ENCODE measurements at places on chromosomes 16 and 17.

DNA sequence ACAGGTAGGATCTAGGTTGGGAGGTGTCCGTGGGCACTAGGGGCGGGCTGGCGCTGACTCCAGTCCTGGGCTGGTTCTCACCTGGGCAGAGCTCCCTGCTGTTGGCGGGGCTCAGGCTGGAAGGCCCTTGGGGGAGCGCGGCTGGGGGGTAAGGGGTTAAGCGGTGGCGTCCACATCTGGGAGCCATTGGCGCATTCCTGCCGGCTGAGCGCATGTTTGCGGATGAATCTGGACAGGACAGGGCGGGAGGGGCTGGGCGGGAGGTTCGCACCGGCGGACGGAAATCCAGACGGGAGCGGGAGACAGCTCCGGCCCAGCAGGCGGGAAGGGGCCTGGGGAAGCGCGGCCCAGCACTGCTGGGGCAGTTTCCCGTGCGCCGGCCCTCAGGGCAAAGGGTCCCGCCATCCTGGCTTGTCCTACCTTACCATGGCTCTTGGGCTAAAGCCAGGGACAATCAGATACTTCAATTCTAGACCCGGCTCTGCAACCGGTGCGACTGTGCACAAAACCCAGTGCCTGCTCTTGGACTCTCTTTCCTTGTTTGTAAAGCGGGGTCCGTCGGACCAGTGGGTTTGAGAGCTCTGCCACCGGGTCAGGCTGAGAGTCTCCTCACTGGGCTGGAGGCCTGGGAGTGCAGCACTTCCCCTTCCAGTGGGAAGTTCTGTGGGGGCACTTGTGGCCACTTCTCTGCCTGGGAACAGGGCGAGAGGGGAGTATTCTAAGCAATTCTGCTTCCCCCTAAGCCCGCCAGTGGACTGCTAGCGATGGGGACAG is 7.8 kb downstream of the RARA start:
- DNase-seq: peak; percentile 79

DNA sequence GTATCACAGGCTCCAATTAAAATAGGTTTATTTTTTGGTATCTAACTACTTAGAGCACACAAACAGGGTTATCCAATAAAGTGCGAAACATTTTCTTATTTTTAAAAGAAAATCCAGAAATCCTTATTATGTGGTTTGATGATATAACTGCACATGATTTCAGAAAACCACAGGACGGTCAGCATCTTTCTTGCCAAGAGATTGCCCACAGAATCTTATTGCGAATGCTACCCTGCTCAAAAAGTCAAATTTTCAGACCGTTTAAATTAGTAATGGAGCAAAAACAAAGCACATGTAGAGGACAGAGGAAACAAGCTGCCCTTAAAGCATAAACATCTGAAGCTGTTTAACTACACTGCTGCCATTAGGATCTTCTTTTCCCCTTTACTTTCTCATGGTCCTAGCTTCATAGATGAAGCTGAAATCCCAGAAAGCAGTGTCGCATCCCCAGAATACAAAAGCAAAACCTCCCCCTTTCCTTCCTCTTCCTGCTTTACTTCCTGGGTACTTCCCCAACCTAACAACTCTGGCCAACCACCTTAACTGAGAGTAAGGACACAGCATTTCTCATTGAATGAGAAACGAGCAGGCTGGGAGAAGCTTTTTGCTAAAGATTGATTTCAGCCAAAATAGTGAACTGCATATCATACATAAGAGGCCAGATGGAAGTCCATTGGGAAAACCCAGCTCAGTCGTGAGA is 43.7 kb downstream of the CMTM4 start:
- no peak for DNase-seq

- DNase-seq: no peak
Observed at GRCh38 chr17:64092113-64092512, 37.8 kb downstream of the ERN1 start.

- no peak for DNase-seq
Observed at GRCh38 chr17:44039829-44040635, 25.3 kb upstream of the TMEM101 start.

- peak; percentile 21 for DNase-seq
Observed at GRCh38 chr17:59451706-59452105, 113.7 kb upstream of the DHX40 start.

GRCh38 chr16:13322336-13322735 is 420.9 kb downstream of the SHISA9 start:
- no peak for DNase-seq

DNA sequence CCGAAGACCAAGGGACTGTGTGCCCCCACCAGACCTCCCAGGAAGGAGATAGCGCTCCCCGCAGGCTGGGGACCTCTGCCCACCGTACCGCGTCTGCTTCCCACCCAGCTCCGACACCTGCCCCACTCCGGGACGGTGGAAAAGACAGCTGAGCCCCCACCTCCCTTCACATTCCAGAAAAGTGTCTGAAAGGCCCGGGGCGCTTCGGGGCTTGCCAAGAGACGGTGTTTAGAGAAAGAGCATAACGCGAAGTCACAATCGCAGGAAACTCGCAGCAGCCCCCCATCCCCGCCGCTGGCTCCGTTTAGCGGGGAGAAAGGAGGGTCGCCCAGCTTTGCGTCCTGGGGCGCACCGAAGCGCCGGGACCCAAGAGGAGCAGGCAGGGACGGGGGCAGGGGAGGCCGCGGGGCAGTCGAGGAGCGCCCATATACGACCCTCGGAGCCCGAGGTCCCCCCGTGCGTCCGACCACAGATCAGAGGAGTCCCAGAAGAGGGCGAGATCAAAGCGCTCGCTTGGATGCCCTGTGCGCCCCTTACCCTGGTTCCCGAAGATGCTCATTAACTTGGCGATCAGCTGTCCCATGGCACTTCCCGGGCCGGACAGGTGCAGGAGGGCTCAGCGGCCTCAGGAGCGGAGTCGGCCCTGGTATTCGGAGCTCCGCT is 652 bp downstream of the ARL5C start:
- no peak for DNase-seq

GRCh38 chr16:77273-77806 is 685 bp upstream of the MPG start:
- peak; percentile 78 for DNase-seq

- DNase-seq: no peak
Observed at GRCh38 chr17:29572691-29573557, 4.4 kb downstream of the TP53I13 start.

- peak; percentile 84 for DNase-seq
Observed at GRCh38 chr16:64428463-64429113, 693.3 kb downstream of the CDH11 start.

- no peak for DNase-seq
Observed at GRCh38 chr17:37233036-37233435, 142.7 kb upstream of the C17orf78 start.

- peak; percentile 16 for DNase-seq
Observed at GRCh38 chr16:16042076-16042475, 92.7 kb downstream of the ABCC1 start.

- no peak for DNase-seq
Observed at GRCh38 chr16:80700558-80700957, 103.8 kb downstream of the CDYL2 start.

GRCh38 chr17:51937264-51937663 is 221.2 kb downstream of the CA10 start:
- DNase-seq: no peak

GRCh38 chr17:34265711-34266110 is 4.3 kb upstream of the CCL7 start:
- DNase-seq: no peak

DNA sequence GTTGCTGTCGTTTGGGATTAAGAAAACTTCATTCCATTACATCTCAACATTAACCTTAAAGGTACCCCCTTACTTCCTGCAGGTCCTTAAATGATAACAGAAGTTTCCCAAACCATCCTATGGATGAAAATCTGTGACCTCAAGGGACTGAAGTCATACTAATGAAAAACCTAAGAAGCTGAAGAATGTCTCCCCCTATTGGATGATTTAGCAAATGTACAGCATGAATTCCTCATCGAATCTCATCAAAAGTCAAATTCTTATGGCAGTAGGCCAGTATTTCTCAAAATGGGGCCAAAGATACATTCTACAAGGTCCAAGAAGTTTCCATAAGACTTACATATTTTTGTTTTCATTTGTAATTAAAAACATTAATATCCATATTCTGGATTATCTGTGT is 13.5 kb downstream of the SCO1 start:
- DNase-seq: peak; percentile 65

DNA sequence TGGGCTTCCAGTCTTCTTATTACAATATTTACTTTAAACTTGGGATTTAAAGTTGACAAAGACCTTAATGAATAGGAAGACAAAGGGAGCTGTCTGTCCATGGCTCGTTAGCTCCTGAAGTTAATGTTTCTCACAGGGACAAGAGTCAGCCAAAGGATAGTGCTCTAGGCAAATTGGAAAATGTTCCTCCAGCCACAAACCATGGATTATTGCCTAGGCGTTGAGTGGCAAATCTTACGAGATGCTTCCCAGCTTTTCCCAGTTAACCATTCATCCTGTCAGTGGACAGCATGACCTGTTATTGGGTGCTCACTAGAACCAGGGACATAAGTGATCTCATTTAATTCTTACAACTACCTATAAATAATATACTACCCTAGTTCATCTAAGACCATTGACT is 3.6 kb downstream of the TEX2 start:
- no peak for DNase-seq

GRCh38 chr17:27578718-27579085 is 52.3 kb upstream of the LGALS9 start:
- DNase-seq: no peak

DNA sequence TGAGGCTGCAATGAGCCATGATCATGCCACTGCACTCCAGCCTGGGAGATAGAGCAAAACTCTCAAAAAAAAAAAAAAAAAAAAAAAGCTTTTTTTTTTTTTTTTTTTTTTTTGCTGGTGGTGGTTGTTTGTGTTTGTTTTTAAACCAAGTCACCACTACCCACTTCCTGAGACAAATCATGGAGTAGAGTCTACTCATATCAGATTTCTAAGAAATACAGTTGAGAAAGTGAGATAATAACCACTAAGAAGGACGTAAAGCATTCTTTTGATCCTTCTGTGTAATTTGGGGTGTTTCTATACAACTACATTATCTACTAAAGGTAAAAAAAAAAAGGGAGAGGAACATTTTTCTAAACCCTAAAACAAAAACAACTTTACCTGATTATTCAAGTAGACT is 38.0 kb downstream of the AXIN2 start:
- no peak for DNase-seq

DNA sequence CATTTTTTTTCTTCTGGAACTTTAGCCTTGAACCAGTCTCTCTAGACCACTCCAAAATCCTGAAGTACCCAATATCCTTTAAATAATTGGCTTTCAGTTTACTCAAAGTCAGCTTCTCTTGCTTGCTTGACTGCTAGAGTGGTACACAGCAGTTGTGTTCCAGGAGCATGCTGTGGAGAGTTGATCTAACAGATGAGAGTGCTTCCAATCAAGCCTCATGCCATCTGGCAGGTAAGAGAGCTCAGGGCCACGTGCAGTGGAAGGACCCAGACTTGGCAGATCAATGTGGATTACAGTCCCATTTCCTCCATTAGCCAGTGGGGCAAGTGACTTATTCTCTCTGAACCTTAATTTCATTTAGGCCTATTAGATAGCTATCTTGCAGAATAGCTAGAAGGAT is 15.7 kb downstream of the CNEP1R1 start:
- DNase-seq: no peak

DNA sequence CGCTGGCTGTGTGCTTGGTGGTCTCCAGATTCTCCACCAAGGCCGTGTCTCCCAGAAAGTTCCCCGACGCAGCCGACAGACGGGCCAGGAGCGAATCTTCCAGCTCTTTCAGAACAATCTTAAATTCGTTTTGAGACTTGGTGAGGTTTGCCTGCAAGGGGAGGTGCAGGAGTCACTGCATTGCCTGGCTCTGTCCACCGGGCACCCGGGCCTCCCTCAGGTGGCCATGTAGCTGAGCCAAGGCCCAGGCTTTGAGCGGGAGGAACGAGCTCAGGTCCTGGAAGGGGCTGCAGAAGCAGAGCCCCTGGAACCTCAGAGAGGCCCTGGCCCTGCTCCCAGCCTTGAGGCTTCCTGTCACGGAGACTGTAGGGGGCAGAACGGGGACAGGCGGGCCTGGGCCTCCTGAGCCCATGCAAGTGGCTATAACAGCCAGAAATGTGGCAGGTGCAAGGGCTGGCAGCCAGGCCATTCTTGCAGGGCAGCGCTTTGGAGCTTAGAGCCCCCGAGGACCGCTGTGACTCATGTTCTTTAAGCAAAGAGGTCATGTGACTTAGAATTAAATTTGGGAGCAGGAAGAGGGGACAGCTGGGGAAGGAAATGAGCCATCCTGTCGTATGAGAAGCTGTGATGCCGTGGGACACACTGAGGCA is 72.4 kb downstream of the PGS1 start:
- DNase-seq: no peak

GRCh38 chr17:44967026-44967906 is 837 bp downstream of the C1QL1 start:
- DNase-seq: no peak

- DNase-seq: no peak
Observed at GRCh38 chr16:72743011-72743761, 304.7 kb downstream of the ZFHX3 start.

- DNase-seq: no peak
Observed at GRCh38 chr17:63265526-63265925, 180.6 kb downstream of the CYB561 start.

- DNase-seq: peak; percentile 55
Observed at GRCh38 chr17:12256380-12256995, 235.8 kb downstream of the MAP2K4 start.

- peak; percentile 72 for DNase-seq
Observed at GRCh38 chr17:48612854-48613691, 2.0 kb downstream of the HOXB8 start.

GRCh38 chr16:84267380-84267779 is 27.3 kb upstream of the WFDC1 start:
- no peak for DNase-seq

DNA sequence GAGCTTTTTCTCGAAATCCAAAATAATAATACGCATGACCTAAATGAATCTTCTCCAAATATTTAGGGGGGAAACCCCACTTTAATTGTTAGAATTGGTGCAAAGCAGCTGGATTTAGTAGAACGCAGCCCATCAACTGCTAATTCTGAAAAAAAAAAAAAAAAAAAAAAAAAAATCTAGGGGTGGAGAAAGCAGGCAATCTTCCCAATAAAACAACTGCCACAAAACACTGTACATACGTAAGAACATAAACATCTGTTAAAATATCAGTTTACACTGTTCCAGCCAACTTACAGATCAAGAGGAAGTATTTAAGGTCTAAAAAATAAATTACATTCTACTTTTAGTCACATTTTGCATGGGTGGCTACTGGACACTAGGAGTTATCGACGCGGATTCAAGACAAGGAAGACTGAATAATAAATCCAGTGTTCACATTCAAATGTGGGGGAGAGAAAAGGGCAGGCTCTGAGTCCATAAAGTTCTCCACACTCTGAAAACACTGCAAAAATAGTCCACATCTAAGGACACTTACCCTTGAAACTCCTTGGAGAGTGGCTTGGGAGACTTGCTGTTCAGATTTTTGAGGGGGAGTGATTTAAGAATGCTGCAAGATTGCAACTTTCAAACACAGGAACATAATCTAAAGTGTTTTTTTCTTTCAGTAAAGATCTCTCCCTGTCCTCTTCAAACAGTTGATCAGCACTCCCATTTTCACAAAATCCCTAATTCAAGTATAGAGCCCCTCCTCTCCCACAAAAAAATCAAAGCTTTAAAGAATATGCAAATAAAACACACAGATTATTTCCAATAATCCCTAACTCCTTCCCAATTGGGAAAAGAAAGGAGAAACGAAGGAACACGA is 1.3 kb downstream of the APPBP2 start:
- DNase-seq: peak; percentile 35

All from ACHN (cell line).